Mesothelial cell of epicardium (in vitro differentiated cells): ENCODE measurements at places on chromosomes 6 and 20.

- no peak for DNase-seq
Observed at GRCh38 chr6:347951-348859, 43.3 kb upstream of the IRF4 start.

GRCh38 chr20:52518735-52519134 lies 327.2 kb upstream of the ZFP64 start:
- no peak for DNase-seq

GRCh38 chr20:19673575-19673974 lies 84.5 kb upstream of the RIN2 start:
- DNase-seq, result no peak

GRCh38 chr6:121236984-121237383 lies 97.3 kb downstream of the TBC1D32 start:
- no peak for DNase-seq
